ENCODE measurements at places on chromosomes 1 and 21. TPM values are rescaled to one million over a fixed set of nuclear protein-coding genes. Genes with fewer than 3 reads are reported as not detected.

GRCh38 chr1:118186026-118186425, 998 bp upstream of the SPAG17 start:
- no peak overlapping the region for H3K27ac ChIP-seq
- DNase-seq = no peak
- no peaks in the 10 kb centered on the region for H3K36me3 ChIP-seq
- no peak overlapping the region for H3K4me3 ChIP-seq

DNA sequence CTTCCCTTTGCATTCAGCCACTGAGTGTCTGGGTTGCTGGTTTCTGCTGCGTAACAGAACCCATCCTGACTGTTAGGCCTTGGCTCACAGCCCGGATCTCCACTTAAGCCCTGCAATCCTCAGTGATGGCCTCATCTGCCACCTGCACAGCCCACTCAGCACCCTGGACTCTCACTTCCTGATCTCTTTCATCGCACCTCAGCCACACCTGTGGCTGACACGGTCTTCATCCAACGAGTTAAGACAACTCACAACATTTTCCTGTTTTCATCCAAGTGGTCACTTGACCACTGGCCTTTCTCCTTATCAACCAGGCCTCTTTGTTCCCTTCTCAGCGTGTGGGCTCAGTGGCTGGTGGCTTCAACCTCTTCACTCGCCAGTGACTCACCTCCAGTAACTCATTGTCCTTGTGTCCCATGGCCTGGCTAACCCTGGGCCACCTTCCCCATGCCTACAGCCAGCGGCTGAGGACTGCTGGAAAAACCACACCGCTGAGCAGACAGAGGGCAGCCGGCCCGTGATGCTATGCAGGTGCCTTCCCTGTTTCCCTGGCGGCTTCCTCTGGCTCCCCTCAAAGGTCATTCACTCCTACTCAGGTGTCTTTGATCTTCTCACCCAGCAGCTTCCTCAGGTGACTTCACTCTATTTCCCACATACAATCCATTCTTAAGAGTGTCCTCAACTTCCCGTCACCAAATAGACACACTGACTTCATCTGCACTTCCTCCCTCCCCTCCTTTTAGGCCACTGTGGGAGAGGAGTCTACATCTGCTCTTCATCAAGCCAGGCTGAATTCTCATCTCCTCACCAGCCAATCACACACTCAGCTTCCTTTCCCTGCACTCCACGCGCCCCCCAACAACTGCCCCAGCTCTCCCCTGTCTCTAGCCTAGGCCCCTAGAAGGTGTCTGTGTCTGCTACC, 19.9 kb upstream of the EDN2 start:
- DNase-seq = no peak
- H3K4me3 ChIP-seq = no peak overlapping the region

GRCh38 chr1:108591466-108591865, 31.6 kb downstream of the EEIG2 start:
- peak overlapping the region; percentile 71 for H3K4me3 ChIP-seq
- peak overlapping the region; percentile 93 for H3K27ac ChIP-seq
- peaks cover 37% of the 10 kb centered on the region for H3K4me1 ChIP-seq
- peaks cover 2% of the 10 kb centered on the region for H3K36me3 ChIP-seq
- DNase-seq = no peak
- no peaks in the 10 kb centered on the region for H3K27me3 ChIP-seq

GRCh38 chr21:26280775-26281174, 110.2 kb upstream of the APP start:
- H3K4me3 ChIP-seq = no peak overlapping the region
- no peaks in the 10 kb centered on the region for H3K36me3 ChIP-seq
- no peak for DNase-seq
- H3K4me1 ChIP-seq = no peaks in the 10 kb centered on the region
- H3K27ac ChIP-seq = no peak overlapping the region

OR1C1 gene
- not detected for total RNA-seq

DNA sequence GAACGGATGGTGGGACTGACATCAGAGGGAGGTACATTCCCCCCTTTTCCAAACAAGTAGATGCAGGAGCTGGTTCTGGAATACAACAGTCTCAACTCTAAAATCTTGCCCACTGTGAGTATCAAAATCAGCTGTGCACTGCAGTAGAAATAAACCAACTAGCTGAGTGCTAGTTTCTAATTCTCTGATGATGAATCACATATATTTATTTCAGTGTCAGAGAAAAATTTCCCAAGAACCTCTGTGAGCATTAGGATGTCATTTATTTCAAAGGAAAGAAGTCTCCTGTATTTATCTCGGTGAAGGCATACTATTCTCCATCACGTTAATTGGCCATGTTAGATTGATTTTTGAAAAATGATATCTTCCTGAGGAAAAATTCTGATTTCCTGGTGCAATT, 67.1 kb downstream of the LHX9 start:
- no peak overlapping the region for H3K27ac ChIP-seq
- no peak overlapping the region for H3K4me3 ChIP-seq
- H3K36me3 ChIP-seq = peaks cover 7% of the 10 kb centered on the region
- no peak for DNase-seq
- peaks cover 36% of the 10 kb centered on the region for H3K27me3 ChIP-seq
- H3K4me1 ChIP-seq = no peaks in the 10 kb centered on the region

GRCh38 chr21:16250273-16250672, 520.5 kb downstream of the USP25 start:
- H3K4me3 ChIP-seq = no peak overlapping the region
- no peaks in the 10 kb centered on the region for H3K4me1 ChIP-seq
- H3K27me3 ChIP-seq = no peaks in the 10 kb centered on the region

DNA sequence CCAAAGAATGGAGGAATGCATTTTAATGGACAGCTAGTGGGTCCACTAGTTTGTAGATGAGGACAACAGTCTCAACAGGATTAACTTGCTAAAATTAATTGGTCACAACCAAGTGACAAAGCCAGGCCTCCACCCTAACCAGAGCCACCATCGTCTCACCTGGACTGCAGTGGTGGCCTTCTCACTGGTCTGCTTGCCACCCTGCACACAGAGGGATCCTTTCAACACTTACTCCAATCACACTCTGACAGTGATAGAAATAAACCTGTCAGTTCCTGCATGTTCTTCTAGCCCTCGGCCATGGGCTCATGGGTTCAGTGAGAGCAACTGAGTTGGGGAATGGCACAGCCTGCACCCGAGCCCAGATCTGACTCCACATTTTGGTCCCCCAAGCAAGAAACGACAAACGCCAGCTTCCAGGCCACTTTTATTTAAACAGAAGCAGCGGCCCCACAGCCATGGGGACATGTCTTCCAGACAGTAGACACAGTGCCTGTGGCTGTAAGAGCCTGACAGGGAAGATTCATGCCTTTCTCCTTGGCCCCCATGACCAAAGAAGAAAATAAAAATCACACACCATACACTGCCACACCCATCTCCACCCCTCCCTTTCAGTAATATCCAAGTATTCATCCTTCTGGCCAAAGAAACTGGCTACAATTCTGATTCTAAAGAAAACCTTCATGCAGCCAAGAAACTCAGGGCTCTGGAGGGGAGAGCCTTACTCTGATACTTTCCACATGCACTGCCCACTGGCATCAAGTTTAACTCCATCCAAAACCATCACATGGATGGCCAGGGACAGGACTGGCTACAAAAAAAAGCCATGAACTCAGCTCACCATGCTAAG, 37.6 kb downstream of the DHCR24 start:
- no peak overlapping the region for H3K27ac ChIP-seq
- H3K4me1 ChIP-seq = no peaks in the 10 kb centered on the region
- no peaks in the 10 kb centered on the region for H3K27me3 ChIP-seq
- H3K36me3 ChIP-seq = no peaks in the 10 kb centered on the region
- no peak for DNase-seq

DNA sequence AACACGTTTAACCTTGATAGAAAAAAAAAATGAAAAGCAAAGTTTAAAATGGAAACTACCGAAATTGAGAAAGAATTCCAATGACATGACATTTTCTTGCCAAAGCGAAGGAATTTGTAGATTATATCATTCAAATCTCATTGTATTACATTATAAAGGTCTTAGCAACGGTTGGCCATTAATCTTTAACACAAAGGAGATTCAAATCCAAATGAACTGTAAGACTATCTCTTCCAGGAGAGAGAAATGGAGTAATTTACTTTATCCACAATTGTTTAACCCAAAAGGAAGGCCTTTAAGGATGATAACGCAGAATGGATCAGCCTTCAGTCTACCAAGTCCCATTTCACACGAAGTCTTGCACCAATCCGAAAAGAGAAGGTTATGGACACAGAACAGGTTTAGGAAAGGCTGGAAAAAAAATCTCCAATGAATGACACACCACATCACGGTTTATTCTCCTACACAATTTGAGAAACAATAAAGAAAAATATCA, 1.5 kb downstream of the ENAH start:
- H3K27me3 ChIP-seq = peaks cover 6% of the 10 kb centered on the region
- H3K27ac ChIP-seq = peak overlapping the region; percentile 88
- H3K4me1 ChIP-seq = peaks cover 10% of the 10 kb centered on the region
- H3K4me3 ChIP-seq = peak overlapping the region; percentile 96
- no peak for DNase-seq
- H3K36me3 ChIP-seq = peaks cover 6% of the 10 kb centered on the region

DNA sequence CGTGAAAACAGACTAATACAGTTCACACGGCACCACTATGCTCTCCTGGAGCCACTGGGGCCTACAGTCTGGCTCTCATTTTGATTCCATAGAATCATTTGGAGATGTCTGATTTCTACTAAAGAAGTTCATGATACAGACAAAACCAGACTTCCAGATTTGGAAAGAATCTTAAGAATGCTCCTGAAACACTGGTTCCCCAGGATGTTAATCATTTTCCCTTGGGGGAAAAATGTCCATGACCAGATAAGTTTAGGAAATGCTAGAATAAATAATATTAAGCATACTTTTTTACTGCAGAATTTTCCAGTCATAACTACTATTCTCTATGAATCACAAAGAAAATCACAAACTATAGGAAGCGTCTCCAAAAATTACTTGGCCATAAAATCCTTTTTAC, 63.0 kb upstream of the RGS7 start:
- no peak for DNase-seq
- H3K27ac ChIP-seq = no peak overlapping the region
- H3K36me3 ChIP-seq = peaks cover 2% of the 10 kb centered on the region
- H3K4me3 ChIP-seq = no peak overlapping the region
- no peaks in the 10 kb centered on the region for H3K4me1 ChIP-seq

GRCh38 chr21:22235866-22236590, 1237.8 kb downstream of the NCAM2 start:
- no peak for DNase-seq
- no peaks in the 10 kb centered on the region for H3K27me3 ChIP-seq

AADACL4 gene
- total RNA-seq = not detected

SH2D2A gene
- total RNA-seq = 137 TPM

- no peak overlapping the region for H3K4me3 ChIP-seq
- H3K4me1 ChIP-seq = peaks cover 9% of the 10 kb centered on the region
- H3K27ac ChIP-seq = no peak overlapping the region
- H3K36me3 ChIP-seq = no peaks in the 10 kb centered on the region
- no peaks in the 10 kb centered on the region for H3K27me3 ChIP-seq
These were observed 18.4 kb downstream of the SMYD3 start for GRCh38 chr1:246488674-246489073.

AADACL3 gene
- total RNA-seq = not detected

GRCh38 chr21:43645136-43645891, 14.0 kb downstream of the HSF2BP start:
- H3K4me1 ChIP-seq = peaks cover 6% of the 10 kb centered on the region
- no peak overlapping the region for H3K4me3 ChIP-seq
- no peaks in the 10 kb centered on the region for H3K36me3 ChIP-seq

GRCh38 chr1:117883616-117884015, 45.8 kb downstream of the GDAP2 start:
- H3K36me3 ChIP-seq = peaks cover 12% of the 10 kb centered on the region
- no peak overlapping the region for H3K27ac ChIP-seq
- peaks cover 2% of the 10 kb centered on the region for H3K4me1 ChIP-seq
- no peaks in the 10 kb centered on the region for H3K27me3 ChIP-seq
- DNase-seq = no peak

WNT9A gene
- 0.10 TPM for total RNA-seq

HAPLN2 gene
- 0.35 TPM for total RNA-seq

CTTNBP2NL gene
- total RNA-seq = 0.91 TPM

TMEM81 gene
- total RNA-seq = 2.2 TPM

DNA sequence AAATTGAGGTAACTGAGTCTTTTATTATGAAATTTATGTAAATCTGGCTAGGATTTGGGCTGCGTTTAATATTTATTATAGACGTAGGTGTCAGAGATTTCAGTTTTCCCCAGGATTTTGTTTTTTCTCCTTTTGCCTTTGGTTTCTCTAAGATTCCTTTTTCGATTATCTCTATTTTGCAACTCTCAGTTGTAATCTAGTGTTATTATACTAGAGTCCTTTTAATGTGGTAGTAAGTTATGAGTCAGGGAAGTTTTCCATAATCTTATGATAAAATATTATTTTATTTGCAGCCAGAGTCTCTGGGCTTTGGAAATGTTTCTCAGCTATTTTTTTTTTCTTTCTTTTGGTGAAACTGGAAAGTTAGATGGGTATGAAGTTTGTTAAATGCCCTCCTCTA, 1043.8 kb downstream of the PLA2G4A start:
- H3K36me3 ChIP-seq = no peaks in the 10 kb centered on the region
- no peaks in the 10 kb centered on the region for H3K4me1 ChIP-seq
- no peak overlapping the region for H3K4me3 ChIP-seq
- H3K27me3 ChIP-seq = no peaks in the 10 kb centered on the region
- no peak overlapping the region for H3K27ac ChIP-seq
- no peak for DNase-seq

BARHL2 gene
- total RNA-seq = not detected

DNA sequence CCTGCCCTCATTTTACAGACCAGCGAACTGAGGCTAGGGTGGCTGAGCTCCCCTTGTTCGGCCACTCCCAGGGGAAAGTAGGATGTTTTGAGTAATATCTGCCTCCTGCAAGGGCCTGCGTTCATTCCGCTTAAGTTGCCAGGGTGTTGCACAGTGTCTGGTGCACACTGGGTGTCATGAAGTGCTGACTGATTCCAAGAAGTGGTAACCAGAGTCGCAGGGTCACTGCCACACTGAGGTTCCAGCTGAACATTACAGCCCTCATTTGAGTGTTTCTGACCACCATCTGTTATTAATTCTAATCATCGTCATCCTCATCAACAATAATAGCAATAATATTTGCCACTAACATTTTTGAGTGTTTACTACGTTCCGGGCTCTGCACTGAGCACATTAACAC, 250.6 kb downstream of the KAZN start:
- H3K36me3 ChIP-seq = no peaks in the 10 kb centered on the region
- H3K27me3 ChIP-seq = no peaks in the 10 kb centered on the region

DNA sequence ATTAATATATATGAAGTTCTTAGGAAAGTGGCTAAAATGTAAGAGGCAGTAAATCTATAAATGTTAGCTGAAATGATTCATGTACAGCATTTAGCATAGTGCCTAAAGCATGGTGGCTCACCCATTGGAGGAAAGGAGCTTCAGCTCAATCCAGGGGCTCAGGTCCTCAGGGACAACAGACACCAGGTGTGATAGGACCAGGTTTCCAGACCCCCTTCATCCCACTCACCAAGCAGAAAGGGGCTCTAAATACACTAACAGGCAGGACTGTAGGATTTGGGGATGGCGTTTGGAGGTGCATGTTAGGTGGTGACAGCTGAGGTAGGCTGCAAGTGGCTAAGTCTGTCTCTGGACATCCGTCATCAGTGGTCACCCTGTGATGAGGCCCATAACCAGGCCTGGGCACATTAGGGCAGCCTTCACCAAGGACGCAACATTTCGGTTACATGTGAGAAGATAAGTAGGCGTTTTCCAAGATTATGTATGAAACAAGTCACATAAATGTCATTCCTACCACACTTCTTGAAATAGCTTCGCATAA, 233.1 kb downstream of the C1orf94 start:
- H3K27me3 ChIP-seq = peaks cover 26% of the 10 kb centered on the region
- no peaks in the 10 kb centered on the region for H3K36me3 ChIP-seq
- no peak for DNase-seq
- H3K4me1 ChIP-seq = no peaks in the 10 kb centered on the region
- no peak overlapping the region for H3K4me3 ChIP-seq
- no peak overlapping the region for H3K27ac ChIP-seq
